ENCODE measurements at places on chromosomes 2 and 18.

GRCh38 chr2:34332813-34333212 lies 733.7 kb upstream of the FAM98A start:
- no peak for DNase-seq

DNA sequence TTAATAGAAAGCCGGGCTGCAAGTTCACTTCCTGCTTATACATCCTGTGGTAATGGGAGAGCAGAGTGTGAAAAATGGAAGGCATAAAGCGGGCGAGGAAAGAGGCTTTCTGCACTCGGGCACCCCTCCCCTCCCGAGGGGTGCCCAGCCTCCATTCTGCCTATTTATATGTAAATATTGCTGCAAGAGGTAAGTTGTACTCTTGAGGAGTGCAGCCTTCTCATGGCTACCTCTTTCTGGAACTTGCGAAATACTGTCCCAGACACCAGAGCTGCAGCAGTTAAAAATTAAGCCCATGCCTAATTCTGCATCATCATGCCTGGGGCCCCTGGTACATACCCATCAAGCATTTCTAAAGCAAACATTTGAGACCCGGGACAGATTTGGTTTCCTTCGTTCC lies 156.0 kb downstream of the GBX2 start:
- DNase-seq = no peak

GRCh38 chr2:27148801-27149439 lies at the start of gene TCF23:
TSS of gene TCF23 (plus strand) at chr2:27149004. CDS start at chr2:27149134, 130 bp downstream.
- DNase-seq = no peak

GRCh38 chr2:47039913-47040562 lies 115.1 kb downstream of the STPG4 start:
- no peak for DNase-seq

DNA sequence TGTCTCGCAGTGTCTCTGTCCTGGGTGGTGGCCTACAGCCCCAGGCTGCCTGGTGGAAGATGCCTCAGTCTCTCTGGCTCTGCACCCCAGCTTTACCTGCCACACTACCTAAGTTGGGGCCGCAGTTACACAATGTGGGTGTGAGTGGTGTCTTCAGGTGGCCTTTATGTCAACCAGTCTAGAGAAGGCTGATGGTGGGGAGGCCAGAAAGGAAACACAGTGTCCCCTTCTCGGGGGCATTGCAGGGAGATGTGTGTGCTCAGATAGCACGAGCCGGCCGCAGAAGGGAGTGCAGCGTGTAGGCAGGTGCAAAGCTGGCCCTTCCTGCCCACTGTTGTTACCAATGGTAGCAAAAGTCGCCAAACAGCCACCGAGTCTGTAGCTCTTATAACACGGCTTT lies 216.1 kb downstream of the SH3RF3 start:
- DNase-seq = no peak

DNA sequence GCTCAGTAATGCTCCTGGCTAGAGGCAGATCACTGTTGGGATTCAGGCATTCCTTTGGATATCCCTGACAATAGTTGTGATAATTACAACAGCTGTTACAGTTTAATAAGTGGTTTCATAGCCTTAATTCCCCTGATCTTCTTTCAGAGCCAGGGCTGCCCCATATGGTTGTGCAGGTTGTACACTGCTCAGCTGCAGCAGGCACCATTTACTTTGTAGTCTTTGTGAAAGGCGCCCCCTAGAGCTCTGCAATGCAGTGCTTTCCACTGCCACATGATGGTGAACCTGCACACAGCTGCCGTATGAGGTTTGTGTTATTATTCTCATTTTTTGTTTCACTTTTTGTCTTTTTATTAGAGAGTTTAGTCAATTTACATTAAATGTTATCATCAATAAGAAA lies 239.1 kb downstream of the KCNS3 start:
- DNase-seq = peak; percentile 5

DNA sequence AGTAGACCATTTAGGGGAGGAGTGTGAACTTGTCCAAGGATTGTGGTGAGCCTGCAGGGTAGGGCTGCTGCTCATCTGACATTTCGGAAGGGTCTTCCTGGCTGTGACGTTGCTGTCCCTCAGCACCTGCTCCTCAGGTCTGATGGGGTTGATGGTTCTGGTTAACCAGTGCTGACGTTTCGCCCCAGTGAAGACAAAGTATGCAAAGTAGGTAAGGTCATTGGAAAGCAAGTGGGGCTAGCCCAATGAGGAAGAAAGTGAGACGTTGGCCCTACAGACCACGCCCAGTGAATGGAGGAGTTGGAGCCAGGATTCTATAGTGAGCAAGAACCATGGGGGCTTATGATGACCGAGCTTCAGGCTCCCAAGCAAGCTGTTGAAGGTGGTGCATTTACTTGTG lies 33.4 kb upstream of the ZNF396 start:
- DNase-seq = no peak

- DNase-seq = no peak
Observed at GRCh38 chr2:222663479-222663878, 7.6 kb upstream of the FARSB start.

GRCh38 chr2:70397186-70397585 lies 95.3 kb upstream of the FAM136A start:
- DNase-seq = peak; percentile 3

- no peak for DNase-seq
Observed at GRCh38 chr2:11933854-11934253, 187.4 kb downstream of the LPIN1 start.

- no peak for DNase-seq
Observed at GRCh38 chr2:67295406-67295805, 101.7 kb upstream of the ETAA1 start.

GRCh38 chr2:84137034-84137433 lies 322.0 kb downstream of the SUCLG1 start:
- no peak for DNase-seq

GRCh38 chr2:64283006-64283570 lies 138.9 kb upstream of the PELI1 start:
- DNase-seq = no peak

GRCh38 chr2:227134591-227134990 lies 29.4 kb downstream of the COL4A4 start:
- DNase-seq = no peak

DNA sequence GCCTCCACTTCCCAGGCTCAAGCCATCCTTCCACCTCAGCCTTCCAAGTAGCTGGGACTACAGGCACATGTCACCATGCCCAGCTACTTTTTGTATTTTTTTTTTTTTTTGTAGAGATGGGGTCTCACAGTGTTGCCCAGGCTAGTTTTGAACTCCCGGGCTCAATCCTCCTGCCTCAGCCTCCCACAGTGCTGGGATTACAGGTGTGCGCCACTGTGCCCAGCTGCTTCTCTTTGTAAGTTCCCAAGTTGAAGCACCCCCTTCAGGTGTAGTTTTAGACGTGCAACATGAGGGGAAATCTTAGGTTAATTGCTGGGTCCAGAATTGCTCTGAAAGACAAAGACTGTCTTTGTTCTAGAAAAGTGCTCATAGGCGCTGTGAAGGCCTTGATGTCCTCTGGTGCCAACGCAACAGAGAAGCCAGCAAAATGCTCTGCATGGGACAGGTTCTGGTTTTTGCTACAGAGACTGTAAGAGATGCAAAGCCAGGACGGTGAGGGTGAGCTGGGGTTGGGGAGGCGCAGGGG lies 46.6 kb downstream of the RRM2 start:
- no peak for DNase-seq

- DNase-seq = no peak
Observed at GRCh38 chr2:8540552-8541055, 141.3 kb upstream of the ID2 start.

DNA sequence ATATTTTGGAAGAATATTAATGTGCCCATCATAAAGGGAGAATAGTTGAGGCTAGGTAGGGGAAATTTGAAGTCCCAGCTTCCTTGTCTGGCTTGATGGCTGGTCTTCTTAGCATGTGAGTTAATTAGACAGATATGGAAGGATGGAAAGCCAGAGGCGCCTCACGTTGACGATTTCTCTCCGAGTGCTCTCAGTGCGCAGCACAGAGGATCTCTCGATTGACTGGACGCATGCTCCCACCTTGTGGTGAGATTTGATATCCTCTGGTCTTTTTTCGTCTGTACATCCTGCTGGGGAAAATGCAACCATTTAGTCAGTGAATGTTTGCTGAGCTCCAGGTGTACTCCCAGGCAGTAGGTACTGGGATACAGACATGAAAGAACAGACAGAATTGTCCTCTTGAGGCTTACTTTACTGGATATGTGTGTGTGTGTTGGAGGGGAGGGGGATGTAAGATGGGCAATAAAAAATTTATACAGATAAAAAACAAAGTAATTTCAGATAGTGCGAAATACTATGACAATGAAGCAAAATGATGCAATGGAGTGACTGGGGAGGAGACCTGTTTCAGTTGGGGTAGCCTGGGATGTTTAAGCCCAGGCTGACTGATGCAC lies 66.9 kb upstream of the ZNG1B start:
- DNase-seq = peak; percentile 78

- DNase-seq = peak; percentile 25
Observed at GRCh38 chr2:128402911-128403670, 84.4 kb upstream of the HS6ST1 start.

- no peak for DNase-seq
Observed at GRCh38 chr18:32177530-32177929, 12.3 kb upstream of the MEP1B start.

DNA sequence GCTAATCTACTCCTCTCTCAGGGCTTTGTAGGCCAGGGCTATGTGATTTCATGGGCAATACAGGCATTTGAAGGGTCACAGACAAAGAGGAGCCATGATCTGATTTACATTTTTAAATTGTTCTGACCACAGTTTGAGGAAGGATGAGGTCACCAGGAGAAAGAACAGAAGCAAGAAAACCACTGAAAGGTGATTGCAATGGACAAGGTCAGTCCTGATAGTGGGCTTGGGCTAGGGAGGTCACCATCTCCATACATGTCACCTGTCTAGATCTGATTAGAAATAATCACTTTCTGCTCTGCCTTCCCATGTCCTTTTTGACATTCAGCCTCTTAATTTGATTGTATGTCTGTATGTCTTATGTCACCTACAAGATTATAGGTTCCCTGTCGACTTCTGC lies 248.9 kb upstream of the CWC22 start:
- DNase-seq = no peak

GRCh38 chr2:63569740-63570139 lies 18.5 kb downstream of the WDPCP start:
- no peak for DNase-seq

GRCh38 chr2:239328351-239329191 lies 72.2 kb downstream of the HDAC4 start:
- DNase-seq = no peak

GRCh38 chr18:13217466-13217961 lies 1.0 kb upstream of the LDLRAD4 start:
- peak; percentile 67 for DNase-seq

- peak; percentile 46 for DNase-seq
Observed at GRCh38 chr2:186889101-186889879, 40.3 kb upstream of the ZSWIM2 start.

- DNase-seq = no peak
Observed at GRCh38 chr2:64686283-64686956, 32.7 kb upstream of the SERTAD2 start.

DNA sequence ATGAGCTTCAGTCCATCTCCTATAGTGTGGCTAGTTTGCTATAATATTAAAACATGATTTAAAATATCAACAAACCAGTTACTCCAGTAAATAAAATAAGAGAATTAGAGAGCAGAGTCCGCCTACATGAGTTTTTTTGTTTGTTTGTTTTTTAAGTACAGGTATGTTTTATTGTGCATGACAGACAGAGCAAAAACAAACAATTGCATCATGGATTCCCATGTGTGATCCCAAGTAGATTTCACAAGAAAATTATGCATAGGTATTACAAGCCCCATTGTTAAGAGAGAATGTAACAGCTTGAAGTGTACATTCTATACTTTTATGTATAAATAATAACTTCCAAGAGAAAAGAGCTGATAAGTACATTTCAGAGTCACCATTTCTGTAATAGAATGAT lies 21.0 kb downstream of the SULT1C3 start:
- no peak for DNase-seq

DNA sequence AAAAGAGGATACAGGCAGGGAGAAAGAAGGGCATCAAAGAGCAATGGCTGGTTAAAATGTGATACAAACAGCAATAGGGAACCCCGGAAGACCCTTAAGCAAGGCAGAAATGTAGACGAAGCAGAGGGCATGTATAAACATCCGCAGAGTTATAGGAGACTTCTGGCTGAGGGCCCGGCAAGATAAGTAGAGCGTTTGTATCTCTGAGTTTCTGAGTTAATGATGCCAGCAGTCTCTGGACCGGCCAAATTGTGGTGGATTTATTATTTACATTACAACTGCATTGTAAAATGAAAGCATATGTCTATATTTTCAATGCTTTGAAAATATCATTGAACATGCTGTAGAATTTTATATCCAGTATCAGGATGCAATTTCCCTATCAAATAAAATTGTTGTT lies 148.0 kb upstream of the KCTD1 start:
- no peak for DNase-seq

DNA sequence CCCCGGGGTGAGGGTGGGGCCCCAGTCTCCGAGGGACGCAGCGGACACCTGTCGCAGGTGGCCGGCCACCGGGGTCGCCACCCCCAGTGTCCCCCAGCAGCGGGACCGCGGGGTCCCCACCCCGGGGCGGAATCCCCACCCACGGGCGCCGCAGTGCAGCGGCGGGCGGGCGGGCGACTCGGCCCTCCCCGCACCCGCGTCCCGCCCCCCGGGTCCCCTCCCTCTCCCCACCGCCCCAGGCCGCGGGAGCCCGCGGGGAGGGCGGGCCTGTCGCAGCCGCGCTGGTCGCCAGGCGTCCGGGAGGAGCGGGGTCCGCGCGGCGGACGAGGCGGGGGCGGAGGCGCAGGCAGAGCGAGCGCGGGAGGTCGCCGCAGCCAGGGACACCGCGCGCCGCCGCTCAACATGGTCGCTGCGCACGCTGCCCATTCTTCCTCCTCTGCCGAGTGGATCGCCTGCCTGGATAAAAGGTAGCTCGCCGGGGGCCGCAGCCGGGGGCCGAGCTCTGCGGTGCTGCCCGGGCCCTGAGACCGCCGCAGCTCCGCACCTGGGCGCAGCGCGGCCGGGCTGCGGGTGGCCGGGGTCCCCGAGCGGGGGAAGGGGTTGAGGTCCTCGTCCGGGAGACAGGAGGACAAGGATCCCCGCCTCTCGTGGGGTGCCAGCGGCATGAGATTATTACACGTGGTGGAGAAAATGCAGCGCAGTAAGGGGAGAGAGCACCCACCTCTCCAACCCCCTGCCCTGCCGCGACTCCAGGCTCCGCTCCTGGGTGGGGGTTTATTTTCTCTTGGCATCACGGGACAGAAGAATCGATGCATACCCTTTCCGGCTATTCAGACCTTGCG lies at the start of gene RAPGEF4:
Gene RAPGEF4, plus strand, starts transcription at position 264 of the 842 bp plus-strand sequence. Its CDS starts 139 bp downstream, at position 403.
- peak; percentile 47 for DNase-seq

GRCh38 chr2:19358242-19359020 lies at the start of gene OSR1:
TSS of gene OSR1 (minus strand) at chr2:19358623. CDS start at chr2:19353805, 4,818 bp downstream.
- DNase-seq = peak; percentile 64

GRCh38 chr2:170297496-170297895 lies 119.5 kb downstream of the MYO3B start:
- no peak for DNase-seq

DNA sequence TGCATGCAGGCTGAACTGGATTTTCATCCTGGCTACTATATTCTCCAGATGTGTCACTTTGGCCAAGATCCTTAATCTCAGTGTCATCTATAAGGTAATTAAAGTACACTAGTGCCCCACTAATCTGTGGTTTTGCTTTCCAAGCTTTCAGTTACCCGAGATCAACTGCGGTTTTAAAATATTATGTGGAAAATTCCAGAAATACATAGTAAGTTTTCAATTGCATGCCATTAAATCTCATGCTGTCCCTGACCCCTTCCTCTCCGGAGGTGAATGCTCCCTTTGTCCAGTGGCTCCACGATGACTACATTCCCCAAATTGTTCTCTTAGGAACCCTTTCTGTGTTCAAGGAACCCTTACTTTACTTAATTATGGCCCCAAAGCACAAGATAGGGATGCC lies 5.3 kb upstream of the TYMS start:
- no peak for DNase-seq
